Fibroblast of mammary gland (primary cell): ENCODE measurements at places on chromosomes 2 and 18.

DNA sequence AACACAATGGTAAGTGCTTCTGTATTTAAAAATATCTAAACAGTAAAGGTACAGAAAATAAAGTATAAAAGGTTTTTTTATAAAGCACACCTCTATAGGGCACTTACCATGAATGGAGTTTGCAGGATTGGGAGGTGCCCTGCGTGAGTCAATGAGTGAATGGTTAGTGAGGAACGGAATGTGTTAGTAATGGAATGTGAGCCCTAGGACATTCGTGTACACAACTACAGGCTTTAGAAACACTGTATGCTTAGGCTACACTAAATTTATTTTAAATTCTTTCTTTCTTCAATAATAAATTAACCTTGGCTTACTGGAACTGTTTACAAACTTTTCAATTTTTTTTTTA lies 337.9 kb upstream of the SLC39A10 start:
- peak; percentile 70 for DNase-seq

DNA sequence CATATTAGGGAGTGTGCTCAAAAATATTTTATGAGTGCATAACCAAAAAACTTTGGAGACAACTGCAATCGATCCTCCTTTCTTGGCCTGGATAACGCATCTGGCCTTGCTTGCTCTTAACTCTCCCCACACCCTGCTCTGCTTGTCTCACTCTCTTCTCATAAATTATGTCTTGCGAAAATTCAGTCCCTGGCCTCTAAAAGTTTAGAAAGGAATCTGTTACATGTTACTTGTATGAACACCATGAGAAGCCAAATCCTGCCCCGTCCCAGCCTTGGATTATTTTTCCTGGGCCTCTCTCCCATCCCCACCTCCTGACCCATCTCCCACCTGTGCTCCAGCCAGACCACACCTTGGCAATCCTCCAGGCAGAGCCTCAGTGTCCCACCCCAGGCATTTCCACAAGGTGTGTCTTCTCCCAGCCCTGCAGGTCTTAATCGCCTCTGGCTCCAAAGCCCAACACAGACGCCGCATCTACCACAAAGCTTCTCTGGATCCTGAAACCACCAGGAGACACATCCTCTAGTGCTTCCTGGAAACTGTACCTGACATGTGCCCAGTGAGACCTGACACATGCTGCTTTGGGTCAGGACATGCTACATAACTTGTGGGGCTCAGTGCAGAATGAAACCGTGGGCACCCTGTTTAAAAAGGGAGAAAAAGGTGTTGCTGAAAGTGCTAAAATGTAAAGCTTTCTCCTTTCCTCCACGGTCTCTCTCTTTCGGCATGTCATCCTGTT lies 99.6 kb upstream of the ST3GAL5 start:
- DNase-seq: peak; percentile 52

GRCh38 chr2:149597050-149597667 lies 9.6 kb upstream of the MMADHC start:
- no peak for DNase-seq

GRCh38 chr2:47109007-47109375 lies 46.1 kb downstream of the STPG4 start:
- no peak for DNase-seq

DNA sequence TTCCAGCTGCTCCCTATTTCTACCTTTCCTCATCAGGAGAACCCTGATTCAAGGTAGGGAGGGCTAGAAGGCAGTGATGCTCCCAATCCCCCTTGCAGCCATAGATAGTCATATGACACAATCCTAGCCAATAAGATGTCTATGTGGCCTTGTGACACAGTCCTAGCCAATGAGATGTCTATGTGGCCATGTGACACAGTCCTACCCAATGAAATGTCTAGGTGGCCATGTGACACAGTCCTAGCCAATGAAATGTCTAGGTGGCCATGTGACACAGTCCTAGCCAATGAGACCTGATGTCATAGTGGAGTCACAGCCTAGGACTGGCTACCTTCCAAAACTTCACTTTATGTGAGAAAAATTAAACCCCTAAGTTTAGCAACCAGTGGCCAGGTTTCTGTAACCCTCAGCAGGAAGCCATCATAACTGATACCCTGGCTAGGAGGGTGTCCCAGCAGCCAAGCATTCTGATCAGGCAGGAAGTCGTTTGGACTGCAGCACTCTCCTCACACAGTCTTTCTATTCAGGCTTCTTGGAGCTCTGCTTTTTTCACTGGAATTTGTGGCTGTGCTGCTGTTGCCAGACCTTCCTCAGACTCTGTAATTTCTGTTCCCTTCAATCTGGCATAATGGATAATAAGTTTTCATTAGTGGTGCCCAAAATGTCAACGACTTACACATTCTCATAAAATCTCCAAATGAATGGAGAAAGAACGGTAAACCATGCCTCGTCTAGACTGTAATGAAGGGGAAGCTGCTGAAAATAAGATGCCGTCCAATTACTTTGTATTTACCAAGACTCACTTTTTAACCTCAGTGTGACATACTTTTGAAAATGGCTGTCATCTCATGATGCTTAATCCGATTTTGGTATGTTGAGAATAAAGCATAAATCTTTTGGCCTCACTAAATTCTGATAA lies 165.0 kb upstream of the NCKAP5 start:
- no peak for DNase-seq

DNA sequence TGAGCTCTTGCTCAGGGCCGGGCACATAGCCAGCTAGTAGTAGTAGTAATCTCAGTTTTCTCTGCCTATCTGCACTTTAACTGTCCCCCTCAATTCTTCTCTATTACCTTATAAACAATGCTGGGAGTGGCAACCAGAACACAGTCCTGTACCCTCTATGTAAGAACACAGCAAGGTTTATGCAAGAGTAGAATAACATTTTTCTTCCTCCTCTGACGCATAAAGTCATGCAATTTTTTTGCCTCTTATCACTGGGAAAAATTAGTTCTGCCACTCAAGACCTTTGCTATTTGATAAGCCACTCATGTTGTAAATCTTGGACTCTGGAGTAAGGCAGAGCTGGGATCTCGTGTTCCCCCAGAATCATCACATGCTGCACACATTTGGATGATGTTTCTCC lies 200.7 kb upstream of the SOX11 start:
- DNase-seq: no peak

GRCh38 chr2:96546321-96546720 lies 9.8 kb downstream of the ARID5A start:
- DNase-seq: no peak

GRCh38 chr2:152755029-152755428 lies 36.6 kb downstream of the ARL6IP6 start:
- no peak for DNase-seq

DNA sequence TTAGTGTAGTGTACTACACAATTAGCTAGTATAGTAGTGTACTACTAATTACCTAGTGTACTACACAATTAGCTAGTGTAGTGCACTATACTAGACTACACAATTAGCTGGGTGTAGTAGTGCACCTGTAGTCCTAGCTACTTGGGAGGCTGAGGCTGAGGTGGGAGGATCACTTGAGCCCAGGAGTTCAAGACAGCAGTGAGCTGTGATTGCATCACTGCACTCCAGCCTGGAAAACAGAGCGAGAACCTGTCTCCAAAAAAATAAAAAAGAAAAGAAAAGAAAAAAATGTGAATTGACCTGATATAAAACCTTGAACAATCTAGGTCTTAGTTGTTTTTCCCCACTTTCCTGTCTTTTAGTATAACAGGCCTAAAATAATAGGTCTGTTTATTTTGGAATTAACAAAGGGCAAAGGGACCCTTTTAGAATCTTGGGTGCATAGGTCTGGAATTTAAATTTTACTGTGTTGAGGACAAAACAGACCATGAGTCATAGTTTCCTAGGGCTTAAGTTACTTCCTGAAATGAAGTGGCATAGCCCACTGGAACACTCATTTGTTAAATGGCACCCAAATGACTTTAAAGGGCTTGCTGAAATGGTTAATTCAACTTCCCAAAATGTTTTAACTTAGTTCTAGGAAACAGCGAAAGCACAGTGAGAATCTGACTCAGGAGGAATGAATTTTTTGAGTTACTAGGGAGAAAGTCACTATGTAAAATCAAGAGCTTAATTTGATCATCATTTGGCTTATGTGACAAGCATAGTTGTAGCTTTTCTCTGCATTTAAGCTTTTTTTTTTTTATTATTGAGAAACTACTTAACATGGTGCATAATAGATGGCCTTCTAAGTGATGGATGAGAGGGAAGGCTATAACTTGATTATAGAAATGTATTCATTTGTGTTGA lies 50.7 kb upstream of the ARL5A start:
- DNase-seq: peak; percentile 41

DNA sequence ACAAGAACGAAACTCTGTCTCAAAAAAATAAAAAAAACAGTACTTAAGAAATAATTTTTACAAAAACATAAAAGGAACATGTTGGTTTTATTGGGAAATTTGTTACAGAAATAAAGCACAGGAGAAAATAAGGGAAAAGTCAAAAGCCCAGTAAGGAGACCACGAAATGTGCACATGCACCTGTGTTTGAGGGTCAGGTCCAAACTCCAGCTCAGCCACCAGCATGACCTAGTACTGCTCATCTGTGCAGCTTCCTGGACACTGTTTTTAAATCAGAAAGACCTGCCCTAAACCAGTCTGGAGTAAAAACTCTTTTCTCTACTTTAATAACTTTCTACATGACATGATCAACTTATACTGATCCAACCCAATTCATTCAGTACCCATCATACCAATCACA lies 21.2 kb downstream of the RNF149 start:
- DNase-seq: no peak

- no peak for DNase-seq
Measured at GRCh38 chr2:3598912-3599854, 4.3 kb downstream of the COLEC11 start.

- no peak for DNase-seq
Measured at GRCh38 chr2:196827356-196827755, 18.2 kb upstream of the C2orf66 start.

- peak; percentile 10 for DNase-seq
Measured at GRCh38 chr2:143371616-143372015, 242.4 kb downstream of the ARHGAP15 start.

GRCh38 chr2:148719941-148720436 lies 75.4 kb downstream of the EPC2 start:
- no peak for DNase-seq

DNA sequence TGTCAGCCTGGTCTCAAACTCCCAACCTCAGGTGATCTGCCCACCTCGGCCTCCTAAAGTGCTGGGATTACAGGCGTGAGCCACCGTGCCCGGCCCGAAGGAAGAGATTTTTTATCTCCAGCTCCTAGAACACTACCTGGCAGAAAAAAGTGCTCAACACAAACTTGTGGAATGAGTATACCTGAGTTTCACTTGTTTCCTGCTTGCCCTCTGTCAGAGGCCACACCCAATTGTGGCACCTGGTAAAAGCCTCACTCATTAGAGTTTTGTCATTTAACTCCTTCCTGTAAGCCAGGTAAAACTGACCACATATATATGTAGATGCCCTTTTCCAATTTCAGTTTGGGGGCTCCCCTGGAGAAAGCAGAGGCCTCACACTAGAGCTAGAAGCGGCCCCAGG lies 42.2 kb upstream of the RTN4 start:
- DNase-seq: no peak

DNA sequence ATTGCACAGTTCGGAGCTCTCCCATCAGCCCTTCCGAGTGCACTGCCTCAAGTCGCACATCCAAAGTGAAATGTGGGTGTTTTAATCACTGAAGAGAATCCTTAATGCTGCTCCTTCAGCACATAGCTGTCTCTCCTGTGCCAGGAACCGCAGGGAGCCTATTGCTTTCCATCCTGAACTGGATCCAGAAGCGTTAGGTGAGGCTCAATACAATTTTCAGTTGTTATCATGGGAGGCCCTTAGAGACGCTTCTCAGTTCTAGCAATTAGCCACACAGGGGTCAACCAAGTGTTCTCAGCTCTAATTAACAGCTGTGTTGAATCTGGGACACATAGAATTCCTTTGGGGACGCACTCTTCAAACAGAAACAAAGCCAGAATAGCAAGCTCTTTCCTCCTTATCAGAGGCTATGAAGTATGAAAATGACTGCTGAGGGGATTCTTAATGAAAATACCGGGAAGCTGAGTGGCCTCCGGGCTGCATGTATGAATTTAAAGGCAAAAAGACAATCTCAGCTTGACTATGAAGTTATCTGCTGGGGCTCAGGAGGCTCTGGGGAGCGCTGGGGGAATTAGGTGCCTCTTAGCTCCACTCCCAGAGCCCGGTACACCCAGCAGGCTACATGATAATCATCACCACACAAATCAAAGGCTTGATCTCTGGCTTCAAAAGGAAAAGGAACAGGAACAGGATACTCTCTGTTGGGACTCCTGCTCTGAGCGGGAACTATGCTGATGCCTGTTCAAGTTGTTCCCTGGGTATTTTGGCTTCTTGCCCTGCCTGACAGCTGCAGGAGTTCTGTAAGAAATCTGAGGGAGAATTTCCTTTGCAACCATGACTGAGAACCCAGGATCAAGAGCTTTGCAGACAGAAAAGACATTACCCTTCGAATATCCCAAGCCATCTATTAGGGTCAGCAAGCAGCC lies 55.4 kb upstream of the NCOA1 start:
- peak; percentile 68 for DNase-seq

DNA sequence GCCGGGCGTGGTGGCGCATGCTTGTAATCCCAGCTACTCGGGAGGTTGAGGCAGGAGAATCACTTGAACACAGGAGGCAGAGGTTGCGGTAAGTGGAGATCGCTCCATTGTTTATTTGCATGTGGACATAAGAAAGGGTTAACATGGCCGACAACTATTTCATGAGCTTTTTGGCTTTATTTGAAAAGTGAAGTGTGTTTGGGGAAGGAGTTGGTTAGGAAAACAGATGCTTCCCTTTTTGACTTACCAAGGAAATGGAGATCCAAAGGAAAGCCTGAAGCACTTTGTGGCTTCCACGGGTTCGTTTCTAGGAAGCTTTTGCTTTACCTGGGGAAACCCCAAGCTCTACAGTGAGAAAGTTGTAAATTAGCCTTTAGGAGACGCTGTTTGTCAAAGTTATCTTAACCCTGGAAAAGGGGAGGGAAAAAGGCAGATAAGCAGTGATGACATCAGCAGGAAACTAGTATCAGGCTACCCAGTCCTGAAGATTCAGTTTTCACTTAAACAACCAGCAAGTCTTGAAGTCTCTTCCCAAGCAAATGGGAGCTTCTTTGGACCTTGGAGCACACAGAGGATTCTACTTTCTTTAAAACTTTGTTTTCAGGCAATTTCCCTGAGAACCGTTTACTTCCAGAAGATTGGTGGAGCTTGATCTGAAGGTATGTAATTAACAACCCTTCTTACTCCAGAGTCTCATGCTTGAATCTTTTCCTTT lies at the start of gene CASP10:
TSS of gene CASP10 (plus strand) at position 492 of the 715 bp plus-strand sequence. CDS start 2,637 bp downstream, outside the sequence.
- DNase-seq: peak; percentile 73

- peak; percentile 1 for DNase-seq
Measured at GRCh38 chr18:43393174-43393573, 115.9 kb upstream of the SYT4 start.

DNA sequence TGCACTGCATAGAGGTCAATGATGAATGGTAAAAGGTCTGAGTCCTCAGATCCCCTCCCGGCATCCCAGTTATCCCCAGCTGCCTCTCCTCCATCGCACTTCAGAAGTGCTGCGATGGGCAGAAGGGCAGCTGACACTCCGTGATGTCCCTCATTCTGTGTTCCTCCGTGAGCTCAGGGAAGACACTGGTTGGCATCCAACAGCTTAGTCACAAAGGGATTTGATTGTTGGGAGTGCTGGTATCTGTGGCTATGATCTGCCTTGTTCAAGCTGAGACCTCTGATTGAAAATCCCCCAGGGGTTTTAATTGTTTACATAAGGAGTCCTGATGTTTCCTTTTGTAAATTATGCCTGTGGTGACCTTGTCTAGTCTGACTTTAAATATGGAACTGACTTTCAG lies 19.0 kb upstream of the SAG start:
- no peak for DNase-seq
